Adipose tissue (tissue), 3 donors: ENCODE measurements at places on chromosomes 13 and 19. TPM values are rescaled to one million over a fixed set of nuclear protein-coding genes. Genes with fewer than 3 reads are reported as not detected.

ARRDC5 gene
- polyA plus RNA-seq, result not detected

TEX101 gene
- polyA plus RNA-seq, result not detected

IL11 gene
- polyA plus RNA-seq, result not detected

CYP4F2 gene
- polyA plus RNA-seq, result not detected

PRODH2 gene
- not detected for polyA plus RNA-seq

KLF1 gene
- not detected for polyA plus RNA-seq

SIGLEC8 gene
- polyA plus RNA-seq, result not detected
